ENCODE measurements at places on chromosomes 13 and 19.

- DNase-seq = no peak
Measured at GRCh38 chr13:97200081-97200942, 21.8 kb upstream of the MBNL2 start.

GRCh38 chr19:32652894-32653598 lies 21.9 kb downstream of the ANKRD27 start:
- no peak for DNase-seq

- no peak for DNase-seq
Measured at GRCh38 chr19:2588081-2588777, 112.3 kb downstream of the GADD45B start.

DNA sequence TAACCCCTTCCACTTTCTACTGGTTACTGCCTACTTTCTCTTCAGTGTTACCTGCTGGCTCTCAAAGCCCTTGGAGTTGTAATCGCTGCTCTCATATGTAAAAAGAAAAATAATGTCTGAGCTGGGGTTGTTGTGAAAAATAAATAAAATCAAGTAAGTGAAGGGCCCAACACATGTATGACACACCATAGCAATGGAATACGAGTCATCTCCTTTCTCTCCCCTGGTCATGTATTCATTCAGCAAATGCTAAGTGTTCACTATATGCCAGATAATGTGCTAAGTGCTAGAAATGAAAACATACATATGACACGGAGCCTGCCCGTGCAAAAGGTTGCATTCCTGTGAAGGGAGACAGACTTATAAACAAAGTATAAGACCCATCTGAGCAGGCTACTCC lies 535.0 kb downstream of the RFC3 start:
- DNase-seq = no peak

DNA sequence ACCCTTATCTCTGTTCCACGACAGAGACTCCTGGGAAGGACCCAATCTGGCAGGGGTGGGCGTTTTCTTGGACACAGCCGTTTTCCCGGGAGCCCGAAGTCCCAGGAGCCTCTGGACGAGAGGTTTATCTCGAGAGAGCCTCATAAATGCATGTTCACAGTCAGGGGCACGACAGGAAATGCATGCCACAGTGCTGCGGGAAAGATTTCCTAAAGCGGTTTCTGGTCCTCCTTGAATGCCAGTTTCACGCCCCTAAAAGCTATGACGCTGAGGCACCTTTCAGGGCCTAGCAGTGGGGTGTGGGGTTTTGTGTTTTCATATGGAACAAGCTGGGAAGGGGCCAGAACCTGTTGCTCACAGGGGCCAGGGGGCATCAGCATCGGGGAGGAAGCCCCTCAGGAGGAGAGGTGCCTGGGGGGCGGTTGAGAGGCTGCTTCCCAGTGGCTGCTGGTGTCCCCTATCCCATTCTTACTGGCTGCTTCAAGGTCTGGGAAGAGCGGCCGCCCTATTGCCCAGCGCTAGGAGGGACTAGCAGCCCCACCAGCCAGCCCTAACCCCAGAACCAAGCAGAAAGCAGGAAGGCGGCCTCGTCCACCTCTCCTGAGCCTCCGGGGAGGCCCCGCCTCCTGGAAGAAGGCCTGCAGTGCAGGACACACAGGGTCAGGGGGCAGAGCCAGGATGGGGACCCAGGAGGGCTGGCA lies 157.0 kb downstream of the KDM4B start:
- DNase-seq = no peak

DNA sequence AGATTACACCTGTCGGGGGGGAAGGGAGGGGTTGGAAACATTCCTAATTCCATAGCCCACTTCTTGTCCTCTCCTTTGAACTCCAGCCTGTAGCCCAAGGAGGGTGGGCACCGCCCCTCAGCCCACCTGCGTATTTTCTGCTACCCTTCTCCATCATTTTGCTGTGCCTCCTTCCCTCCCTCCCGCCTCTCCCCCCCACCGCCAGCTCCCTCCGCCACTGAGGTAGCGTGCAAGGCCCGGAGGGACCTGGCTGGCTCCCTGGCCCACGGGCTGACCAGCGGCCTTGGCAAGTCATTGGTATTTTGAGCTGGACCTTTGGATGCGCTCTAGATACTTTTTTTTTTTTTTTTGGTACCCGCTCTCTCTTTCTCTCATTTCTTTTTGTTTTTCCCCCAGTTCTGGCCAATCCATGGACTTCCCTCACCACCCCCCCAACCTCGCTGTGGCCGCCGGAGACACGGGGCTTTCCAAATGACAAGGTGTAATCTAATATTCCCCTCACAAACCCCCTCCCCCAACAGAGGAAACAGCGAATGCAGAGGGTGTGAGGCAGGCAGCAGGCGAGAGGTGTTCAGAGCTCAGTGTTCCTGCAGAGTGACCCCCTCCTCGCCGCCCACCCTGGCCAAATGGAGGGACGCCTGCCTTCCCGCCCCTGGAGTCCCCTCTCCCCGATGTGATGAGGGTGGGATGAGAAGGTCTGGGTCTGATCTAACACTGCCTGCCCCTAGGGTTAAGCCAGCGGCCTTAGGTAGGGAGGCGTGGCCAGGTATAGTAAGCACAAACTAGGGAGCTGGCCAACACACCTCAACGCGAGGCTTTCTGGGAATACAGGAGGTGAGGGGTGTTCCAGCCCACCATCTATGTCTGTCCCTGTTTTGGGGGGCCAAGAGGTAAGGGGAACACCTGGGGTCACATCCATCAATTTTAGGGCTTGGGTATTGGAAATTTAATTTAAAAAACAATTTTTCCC lies 89.2 kb downstream of the PTPRS start:
- DNase-seq = no peak

- no peak for DNase-seq
Measured at GRCh38 chr19:47756953-47757608, 11.7 kb downstream of the NOP53 start.

GRCh38 chr19:42831221-42832019 lies 48.1 kb downstream of the PSG1 start:
- DNase-seq = no peak

DNA sequence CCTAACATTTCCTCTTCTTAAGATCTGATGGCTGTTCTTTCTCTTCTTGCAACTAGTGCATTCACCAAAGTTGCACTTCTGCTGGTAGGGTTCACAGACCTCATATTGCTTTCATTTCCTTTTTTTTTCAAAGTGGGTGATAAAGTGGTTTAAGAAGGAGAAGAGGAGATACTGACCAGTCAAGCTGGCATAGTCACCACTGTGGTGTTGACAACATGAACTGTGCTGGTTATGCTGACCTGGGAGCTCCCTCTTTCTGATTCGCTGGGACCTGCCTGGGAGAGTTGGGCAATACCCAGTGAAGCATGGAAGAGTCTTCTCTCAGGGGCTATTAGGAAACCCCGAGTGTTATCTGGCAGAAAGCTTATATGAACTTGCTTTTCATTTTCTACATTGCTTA lies 222.9 kb downstream of the SLITRK5 start:
- no peak for DNase-seq

DNA sequence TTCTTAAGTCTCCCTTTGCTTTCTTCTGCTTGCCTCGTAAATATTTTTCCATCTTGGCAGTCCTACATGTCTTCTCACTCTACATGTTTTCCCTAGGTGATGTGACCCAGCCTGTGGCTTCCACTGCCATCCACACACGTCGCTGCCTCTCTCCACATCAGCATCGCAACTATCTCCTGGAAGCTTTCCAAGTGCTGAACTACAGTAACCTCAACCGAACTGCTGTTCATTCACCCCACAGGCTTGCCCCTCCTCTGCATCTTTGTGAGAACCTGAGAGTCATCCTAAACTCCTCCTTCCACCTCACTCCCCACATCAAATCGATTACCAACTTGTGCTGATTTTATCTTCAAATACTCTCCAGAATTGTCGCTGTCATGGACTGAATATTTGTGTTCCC lies 41.2 kb upstream of the USPL1 start:
- no peak for DNase-seq

- no peak for DNase-seq
Measured at GRCh38 chr19:55493052-55493644, 4.9 kb downstream of the SSC5D start.

- DNase-seq = no peak
Measured at GRCh38 chr13:35512271-35512920, 35.9 kb upstream of the MAB21L1 start.

DNA sequence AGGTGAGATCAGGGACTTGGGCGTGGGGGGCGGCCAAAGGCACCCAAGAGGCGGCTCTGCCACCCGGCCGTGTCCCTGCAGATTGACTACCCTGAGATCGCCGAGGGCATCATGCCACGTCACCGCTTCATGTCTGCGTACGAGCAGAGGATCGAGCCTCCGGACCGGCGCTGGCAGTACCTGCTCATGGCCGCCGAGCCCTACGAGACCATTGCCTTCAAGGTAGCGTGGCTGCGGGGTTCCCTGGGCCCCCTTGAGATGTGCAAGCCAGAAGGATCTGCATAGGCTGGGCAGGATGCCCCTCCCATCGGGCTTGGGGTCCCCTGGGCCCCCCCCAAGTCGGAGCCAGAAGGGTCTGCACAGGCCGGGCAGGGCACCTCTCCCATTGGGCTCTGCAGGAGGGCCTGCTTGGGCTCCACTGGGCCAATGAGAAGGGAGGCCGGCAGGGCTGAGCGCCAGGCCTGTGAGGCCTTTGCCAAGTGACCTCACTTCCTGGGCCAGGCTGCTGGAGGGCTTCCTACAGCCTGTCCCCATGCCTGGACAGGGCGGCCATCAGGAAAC lies 2.2 kb upstream of the AMH start:
- DNase-seq = no peak

DNA sequence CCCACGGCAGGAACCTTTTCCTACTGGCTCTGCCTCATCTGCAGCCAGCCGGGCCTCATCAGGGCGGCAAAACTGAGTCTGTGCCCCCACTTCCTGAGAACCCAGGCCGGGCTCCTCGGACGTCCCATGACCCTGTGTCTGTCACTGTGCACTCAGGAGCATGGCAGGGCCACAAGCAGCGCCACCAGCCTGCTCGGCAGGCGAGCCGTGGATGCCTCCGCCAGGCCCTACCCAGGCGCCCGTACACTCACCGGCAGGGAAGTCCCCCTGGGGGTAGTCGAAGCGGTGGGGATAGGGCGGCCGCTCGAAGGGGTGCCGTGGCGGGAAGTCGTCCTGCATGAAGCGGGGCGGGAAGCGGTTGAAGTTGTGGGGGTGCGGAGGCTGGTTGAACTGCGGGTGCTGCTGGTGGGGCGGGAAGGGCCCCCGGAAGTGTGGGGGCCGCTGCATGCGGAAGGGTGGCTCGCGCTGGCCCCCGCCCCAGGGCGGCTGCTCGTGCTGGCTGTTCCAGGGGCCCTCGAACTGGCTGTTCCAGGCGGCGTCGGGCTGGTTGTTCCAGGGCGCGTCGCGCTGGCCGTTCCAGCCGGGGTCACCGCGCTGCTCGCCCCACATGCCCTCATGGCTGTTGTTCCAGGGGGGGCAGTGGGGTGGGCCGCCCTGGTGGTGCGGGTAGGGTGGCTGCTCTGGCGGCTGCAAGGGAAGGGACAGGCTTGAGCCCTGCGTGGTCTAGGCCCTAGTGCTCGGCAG lies 17.1 kb downstream of the CHERP start:
- no peak for DNase-seq

DNA sequence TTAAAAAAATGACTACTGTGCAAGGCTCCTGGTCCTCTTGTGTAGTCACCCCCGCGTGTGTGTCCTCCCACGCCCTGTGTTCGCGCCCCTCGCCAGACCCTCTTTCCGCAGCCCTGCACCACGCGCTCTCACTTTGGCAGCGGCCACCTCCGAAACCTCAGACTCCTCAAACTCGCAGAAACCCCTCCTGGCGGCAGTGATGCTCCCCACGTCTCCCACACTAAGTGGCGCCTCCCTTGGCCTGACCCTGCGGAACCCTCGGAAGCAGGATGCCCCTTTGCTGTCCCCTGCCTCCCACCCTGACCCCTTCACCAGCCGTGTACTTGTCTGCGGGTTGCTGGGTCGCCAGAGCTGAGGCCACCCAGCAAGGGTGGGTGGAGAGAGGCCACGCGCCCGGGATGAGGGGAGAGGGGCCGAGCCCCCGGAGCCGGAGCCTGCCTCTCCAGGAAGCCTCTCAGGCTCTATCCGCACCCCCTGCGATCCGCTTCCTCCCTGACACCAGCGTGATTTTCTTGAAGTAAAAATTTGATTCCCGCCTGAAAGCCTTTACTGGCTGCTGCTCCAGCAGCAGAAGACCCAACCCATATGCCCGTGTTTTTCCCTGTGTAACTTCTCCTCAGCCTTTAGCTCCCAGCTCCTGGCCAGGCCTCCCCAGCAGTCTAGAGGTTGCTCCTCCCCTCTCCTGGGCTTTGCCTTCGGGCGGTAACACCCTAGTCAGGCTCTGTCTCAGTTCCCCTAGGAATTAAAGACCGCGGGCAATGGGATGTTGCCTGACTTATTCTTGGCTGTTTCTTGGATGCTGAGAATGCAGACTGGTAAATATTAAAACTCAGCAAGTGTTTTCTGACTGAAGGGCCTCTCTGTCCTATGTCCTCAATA lies 55.2 kb downstream of the MIPEP start:
- no peak for DNase-seq

DNA sequence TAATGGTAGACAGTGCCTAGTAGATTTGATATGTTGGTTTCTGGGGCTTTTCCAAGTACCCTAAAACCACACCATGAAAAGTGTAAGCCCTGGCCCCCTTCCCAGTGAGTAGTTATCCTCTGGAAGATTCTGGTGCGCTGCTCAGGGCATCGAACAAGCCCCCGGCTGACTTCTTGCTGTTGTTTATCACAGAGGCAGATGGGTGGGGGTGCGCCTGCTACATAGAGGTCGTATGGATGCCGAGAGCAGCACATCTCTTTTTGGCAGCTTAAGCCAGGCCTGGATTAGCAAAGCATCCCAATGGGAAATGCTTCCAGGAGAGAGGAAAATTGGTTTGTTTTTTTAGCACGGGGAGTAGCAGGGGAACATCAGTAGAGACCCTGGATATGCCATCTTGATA lies 26.3 kb upstream of the SPATA13 start:
- DNase-seq = no peak

- DNase-seq = no peak
Measured at GRCh38 chr13:38888309-38888708, 102.3 kb downstream of the STOML3 start.

DNA sequence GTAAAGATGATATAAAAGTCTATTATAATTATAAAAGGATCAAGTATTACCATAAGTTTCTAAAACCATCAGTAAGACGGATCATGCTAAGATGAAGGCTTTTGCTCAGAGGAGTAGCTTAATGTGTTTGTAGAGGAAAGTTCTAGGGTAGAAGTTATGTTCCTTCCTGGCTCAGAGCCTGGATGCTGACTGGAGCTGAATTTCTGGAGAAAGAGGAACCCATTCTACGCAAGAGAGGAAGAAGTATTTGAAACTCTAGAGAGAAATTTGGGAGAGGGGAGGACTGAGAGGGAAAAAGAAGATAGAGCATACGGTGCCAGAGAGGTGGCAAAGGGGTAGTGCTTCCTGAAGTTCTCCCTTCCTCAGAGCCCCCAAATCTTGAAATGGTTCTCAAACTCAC lies 51.4 kb upstream of the SGCG start:
- DNase-seq = no peak

- peak; percentile 8 for DNase-seq
Measured at GRCh38 chr19:49875857-49876421, 1.2 kb downstream of the AKT1S1 start.

GRCh38 chr13:110298505-110299282 lies 8.3 kb downstream of the COL4A1 start:
- no peak for DNase-seq

DNA sequence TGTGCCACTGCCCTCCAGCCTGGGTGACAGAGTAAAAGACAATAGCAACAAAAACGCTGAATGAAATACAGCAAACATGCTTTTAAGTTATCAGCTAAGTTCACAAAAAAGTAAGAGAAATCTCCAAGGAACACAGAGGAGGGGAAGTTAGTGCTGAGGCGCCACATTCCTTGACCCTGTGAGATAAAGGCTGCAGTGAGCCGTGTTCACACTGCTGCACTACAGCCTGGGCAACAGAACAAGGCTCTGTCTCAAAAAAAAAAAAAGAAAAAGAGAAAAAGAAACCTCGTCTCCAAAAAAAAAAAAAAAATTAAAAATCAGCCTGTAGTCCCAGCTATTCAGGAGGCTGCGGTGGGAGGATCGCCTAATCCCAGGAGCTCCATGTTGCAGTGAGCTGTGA lies 16.3 kb upstream of the DOCK6 start:
- no peak for DNase-seq
